ENCODE measurements at places on chromosomes 4 and X.

- DNase-seq, result no peak
These were observed 35.9 kb downstream of the MAP3K15 start for GRCh38 chrX:19479458-19479857.

DNA sequence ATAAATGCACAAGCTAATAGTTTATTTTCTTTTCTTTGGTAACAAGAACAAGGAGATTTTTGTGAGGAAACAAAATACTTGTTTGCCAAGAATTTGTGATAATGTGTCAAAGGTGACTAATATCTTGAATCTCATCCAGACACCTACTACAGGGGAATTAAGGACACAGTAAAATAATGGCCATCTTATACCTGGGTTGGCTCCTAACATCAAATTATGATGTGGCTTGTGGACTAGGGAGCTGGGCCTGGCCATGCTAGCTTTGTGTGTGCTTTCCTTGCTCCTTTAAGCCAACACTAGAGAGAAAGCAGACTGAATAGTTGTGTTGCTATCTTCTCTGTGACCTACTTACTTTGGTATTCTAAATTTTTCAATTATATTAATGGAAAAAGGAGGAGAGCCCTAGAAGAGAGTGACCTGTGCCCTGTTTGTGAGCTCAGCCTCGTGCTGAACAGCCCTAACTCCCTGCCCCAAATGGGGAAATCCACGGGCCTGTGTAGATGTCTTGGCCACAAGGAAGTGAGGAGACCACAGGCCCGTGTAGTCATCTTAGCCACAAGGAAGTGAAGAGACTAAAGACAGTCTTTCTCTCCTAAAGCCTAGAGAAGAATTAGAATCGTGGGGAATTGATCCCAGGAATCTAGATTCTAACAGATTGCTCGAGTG is 23.3 kb downstream of the ARHGAP24 start:
- DNase-seq, result no peak

GRCh38 chrX:25976683-25977310 is 161.3 kb upstream of the MAGEB18 start:
- no peak for DNase-seq

GRCh38 chr4:104979083-104979760 is 167.5 kb upstream of the TET2 start:
- DNase-seq, result no peak

- no peak for DNase-seq
These were observed 79.2 kb downstream of the SLC2A9 start for GRCh38 chr4:9942139-9942538.

- DNase-seq, result no peak
These were observed 222.5 kb downstream of the AFF2 start for GRCh38 chrX:148722966-148723365.

DNA sequence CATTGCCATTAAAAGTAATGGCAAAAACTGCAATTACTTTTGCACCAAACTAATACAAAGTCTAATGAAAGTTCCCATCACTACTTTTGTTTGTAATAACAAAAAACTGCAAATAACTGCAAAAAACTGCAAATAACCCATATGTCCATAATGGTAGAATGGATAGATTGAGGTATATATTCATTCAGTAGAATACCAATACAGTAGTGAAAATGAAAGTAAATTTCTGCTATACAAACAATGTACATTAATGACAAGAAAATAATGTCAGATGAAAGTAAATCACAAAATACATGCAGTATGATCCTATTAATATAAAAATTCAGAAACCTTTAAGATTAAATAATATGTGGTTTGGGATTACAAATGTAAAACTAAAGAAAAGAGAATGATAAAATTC is 41.3 kb upstream of the CEP135 start:
- DNase-seq, result no peak

DNA sequence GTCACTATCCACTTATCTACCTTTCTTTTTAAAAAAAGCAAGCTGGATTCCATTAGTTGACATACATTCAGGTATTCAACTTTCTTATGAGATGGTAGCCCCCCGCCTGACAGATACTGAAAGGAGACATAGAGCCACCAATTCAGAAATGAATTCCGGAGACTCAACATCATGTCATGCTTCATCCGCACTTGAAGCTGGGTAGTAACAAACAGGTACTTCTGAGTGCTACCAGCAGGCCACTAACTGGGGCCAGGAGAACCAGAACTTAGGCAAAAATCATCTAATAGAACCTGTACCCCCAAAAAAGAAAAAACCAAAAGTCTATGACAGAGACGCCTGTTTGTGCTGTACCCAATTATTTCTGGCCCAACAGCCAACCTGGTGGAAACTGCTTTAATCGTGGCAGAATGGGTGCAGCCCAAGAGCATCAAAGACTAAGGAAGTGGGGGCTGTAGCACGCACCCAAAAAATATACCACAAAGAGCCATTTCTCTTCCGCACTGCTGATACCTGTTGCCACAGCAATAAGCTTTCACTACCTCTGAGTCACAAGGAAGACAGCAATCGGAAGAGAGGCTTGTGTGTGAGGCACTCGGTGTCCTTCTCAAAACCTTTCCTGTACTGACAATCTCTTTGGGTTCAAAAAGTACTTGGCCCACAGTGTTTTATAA is 84.8 kb downstream of the AFAP1 start:
- peak; percentile 45 for DNase-seq

GRCh38 chrX:6826856-6827255 is 291.9 kb upstream of the VCX3A start:
- DNase-seq, result no peak

- no peak for DNase-seq
These were observed 15.3 kb downstream of the GPR174 start for GRCh38 chrX:79159800-79160199.

DNA sequence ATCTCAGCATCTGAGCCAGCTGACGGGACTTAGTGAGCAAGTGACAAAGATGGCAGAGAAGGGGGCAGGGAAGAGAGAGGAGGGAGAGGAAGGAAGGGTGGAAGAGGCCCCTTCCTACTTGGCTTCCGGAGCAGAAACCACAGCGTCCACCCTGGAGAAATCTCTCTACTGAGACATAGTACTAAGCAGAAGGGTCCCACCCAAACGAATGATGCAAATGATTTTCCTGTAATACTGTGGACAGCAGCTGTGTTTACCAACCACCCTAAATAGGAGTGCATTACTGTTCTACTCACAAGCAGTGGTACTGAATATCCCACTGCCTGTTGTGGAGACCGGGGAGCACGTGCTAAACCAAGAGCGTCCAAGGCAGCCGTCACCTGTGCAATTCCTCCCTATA is 29.4 kb downstream of the DTHD1 start:
- no peak for DNase-seq

GRCh38 chrX:85501349-85501748 is 121.9 kb upstream of the POF1B start:
- DNase-seq, result no peak

- DNase-seq, result peak; percentile 4
These were observed 126.6 kb downstream of the PPP4R3C start for GRCh38 chrX:27336466-27337091.

GRCh38 chrX:126820700-126821420 is 1.3 kb downstream of the PRR32 start:
- DNase-seq, result no peak

GRCh38 chr4:94814237-94814636 is 56.5 kb downstream of the BMPR1B start:
- no peak for DNase-seq

DNA sequence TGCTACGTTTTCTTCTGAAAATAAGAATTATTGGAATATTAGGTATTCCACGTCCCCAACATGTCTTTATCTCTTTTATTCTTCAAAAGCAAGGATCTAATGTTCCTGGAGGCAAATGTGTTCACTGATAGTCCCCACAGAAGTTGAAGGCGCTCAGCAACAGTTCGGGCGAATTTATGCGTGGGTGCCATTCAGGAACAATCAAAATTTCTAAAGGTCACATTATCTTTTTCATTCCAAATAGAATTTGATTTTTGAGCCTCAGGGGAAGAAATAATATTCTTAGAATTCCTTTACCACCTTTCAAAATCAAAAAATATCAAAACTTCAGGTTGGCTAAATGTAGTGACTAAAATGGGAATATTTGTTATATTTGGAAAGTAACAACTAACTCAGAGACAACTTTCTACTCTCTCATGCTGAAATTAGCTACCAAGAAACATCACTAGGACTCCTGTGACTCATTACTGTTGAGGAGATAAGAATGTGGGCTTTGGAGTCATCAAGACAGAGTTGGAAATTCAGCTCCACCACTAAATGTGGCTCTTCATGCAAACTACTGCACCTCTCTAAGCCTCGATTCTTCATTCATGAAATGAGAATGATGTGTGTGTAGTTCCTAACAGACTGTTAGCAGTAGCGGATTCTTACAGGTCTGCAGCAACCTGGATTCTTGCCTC is 72.3 kb upstream of the KIT start:
- no peak for DNase-seq

DNA sequence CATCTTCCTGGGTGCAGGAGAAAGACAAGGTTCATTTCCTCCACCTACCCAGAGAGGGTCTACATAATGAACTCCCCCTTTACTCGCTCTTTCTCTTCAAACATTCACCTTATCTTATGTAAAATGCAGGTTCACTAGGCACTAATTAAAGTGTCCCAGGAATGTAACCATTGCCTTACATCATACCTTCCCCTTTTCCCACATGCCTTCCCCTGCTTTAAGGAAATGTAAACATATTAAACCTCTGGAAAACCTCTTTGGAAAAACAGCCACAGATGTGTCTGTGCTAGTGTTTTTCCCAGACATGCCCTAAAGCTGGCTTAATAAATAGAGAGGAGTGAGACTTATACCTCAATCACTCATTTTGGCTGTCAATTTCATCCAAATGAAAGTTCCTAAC is 15.8 kb downstream of the TBC1D9 start:
- DNase-seq, result no peak

DNA sequence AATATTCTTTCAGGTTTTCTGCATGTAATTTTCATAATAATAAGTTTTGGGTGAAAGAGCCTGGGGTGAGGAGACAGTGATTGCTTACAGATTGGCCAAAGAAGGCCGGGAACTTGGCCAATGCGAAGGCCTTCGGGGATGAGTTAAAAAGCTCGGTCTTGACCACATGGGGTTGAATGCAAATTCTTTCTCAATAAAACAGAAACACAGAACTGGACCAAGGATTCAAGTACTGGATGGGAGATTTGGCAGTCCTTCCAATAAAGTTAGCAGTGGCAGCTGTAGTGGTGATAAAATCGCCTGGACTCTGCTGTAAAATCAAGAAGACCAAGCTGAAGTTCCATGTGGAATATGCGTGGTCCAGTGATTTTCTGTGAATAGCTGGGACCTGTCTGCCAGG is 282.2 kb upstream of the KLF3 start:
- DNase-seq, result no peak

DNA sequence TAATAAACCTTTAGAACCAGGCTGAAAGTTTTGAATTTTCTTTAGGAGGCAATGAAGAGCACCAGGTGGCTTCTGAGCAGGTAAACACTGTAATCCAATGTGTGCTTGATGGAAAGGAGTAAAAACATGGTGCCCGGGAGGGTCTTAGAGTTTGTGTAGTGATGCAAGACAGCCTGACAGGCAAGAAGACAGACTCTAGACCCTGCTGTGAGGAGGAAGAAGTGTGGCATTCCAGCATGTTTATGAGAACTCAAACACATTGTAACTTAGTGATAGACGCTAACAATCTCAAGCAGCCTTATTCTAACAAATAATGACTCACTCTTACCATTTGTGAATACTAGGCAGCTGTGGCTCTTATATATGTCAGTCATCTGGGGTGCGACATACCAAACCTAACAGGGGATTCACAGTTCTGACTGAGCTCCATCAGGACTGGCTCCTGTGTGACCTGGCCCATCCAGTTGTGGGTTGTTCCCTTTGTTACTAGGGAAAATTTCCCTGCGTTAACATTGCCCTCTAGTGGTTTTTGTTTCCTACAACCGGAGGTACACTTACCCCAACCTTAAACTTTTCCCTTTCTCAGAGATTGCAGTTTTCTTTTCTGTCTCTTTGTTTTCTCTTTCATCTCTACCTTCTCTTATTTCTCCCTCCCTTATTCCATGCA is 53.8 kb downstream of the VSIG4 start:
- peak; percentile 33 for DNase-seq

DNA sequence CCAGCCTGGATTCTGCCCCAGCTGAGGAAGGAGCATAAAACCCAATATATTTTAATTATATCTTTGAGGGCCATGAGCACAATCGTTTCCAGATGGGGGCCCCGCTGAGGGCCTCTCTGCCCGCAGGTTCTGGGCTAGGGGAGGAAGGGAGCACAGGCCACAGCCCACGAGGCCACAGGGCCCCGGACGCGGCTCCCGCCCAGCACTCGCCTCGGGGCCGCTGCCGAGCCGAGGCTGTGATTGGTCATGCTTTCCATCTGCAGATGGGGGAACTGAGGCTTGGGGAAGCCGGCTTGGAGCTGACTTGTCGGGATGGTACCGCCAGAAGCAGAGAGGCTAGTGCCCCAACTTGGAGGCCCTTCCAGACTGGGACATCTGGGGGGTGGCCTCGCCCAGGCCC is 34.0 kb downstream of the TACC3 start:
- no peak for DNase-seq

GRCh38 chr4:17712166-17712565 is 69.3 kb downstream of the FAM184B start:
- DNase-seq, result no peak

- DNase-seq, result no peak
These were observed 158.7 kb upstream of the RBPJ start for GRCh38 chr4:26162101-26162500.

DNA sequence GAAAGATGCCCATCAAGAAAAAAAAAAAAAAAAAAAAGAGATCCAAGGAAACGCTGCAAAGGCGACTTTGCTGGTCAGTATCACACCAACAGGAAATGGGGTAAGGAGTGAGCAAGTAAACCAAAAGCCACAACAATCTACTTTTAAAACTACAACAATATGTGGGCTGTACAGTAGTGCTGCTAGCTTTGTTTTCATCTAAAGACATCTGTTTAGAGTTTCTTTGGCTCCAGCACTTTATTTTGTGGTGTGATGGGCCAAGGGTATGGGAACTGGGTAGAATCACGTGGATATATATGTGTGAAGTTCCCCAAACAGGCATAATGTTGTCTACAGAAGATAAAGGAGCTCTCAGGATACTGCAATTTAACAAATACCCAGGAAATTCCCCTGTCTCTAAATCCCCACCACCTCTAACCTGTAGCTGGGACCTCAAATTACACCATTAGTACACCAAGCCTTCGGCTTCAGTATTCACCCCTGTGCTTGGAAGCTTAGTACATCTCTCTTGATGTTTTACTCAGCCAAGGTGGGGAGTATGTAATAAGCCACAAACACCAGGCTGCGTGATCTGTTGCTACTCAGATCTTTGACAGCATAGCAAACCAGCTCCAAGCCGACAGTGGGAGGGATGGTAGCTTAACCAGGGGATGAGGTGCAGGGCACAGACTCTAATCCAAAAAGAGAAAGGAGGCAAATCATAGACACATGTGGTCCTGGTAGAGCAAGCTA is 207.9 kb downstream of the HS6ST2 start:
- DNase-seq, result no peak

GRCh38 chrX:94551831-94552230 is 877.8 kb downstream of the FAM133A start:
- no peak for DNase-seq

DNA sequence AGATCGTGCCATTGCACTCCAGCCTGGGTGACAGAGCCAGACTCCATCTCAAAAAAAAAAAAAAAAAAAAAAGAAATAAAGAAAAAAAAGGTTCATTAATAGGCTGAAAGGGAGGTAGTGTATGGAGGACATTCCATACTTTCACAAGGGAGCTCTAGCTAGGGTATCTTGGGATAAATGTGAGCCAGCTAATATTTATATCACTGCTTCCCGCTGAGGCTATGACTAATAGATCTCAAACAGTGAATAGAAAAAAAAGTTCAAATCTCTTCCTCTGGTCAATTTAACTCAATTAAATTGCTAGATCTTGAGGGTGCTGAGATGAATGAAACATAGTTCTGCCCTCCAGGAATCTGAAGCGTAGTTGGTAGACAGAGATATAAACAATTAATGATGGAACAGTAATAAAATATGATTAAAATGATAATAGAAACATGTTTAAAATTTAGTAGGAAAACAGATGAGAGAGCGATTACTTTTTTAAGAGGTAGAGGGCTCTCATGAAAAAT is 55.7 kb upstream of the SHISA3 start:
- DNase-seq, result no peak

Data from activated T-helper 9 cell treated with anti-CD3 and anti-CD28 coated beads, Interleukin-2, amount 50 U/mL, for 16 hours (primary cell).